ENCODE measurements at places on chromosomes 11 and 22.

- no peak for DNase-seq
Observed at GRCh38 chr11:118448294-118448693, 12.0 kb downstream of the KMT2A start.

DNA sequence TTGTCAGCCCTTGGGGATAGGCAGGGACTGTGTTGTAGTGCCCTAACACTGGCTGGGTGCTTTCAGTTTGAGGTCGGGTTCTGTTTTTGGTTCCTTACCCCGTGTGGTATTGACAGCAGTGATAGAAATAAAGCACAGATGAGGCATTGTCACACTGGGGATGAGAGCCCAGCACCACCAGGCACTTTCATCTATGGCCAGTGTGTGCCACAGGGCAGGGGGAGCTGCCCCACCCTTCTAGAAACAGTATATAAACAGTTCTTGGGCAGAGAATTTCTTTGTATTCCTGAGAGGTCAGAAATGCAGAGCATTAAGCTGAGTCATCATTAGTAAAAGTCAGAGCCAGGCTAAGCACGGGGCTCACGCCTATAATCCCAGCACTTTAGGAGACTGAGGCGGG is 23.1 kb upstream of the CDC42EP2 start:
- DNase-seq: no peak

GRCh38 chr11:86214710-86215109 is 29.8 kb upstream of the EED start:
- peak; percentile 22 for DNase-seq

GRCh38 chr22:30921108-30921507 is 47.5 kb downstream of the MORC2 start:
- no peak for DNase-seq

DNA sequence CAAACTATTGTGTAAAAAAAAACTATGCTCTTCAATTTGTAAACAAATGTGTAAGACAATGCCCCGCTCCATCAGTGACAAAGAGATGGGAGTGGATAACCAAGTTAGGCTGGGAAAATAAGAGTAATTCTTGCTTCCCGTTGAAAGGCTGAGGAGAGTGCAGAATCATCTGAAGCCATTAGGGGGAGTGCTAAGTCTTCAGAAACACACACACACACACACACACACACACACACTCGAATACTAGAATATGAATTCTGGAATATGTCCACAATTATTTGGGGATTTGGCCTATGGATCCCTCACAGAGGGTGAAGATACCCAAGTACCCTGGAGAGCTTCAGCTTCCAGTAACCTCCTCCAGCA is 27.8 kb upstream of the ROBO3 start:
- DNase-seq: no peak

DNA sequence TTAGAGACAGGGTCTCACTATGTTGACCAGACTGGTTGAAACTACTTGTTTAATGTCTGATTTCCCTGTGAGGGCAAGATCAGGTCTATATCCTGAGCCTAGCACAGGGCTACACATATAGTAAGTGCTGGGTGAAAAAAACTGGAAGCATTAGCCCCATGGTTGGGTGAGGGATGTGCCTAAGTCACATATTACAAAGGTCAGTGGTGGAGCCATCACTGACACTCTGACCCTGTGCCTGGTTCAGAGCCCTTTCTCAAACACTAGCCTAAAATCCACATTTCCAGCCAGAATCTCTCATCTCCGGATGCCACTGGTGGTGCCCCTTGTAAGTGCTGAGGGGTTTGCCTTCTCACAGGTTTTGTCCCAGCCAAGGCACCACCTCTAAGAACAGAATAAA is 9.0 kb downstream of the TBC1D10A start:
- no peak for DNase-seq

DNA sequence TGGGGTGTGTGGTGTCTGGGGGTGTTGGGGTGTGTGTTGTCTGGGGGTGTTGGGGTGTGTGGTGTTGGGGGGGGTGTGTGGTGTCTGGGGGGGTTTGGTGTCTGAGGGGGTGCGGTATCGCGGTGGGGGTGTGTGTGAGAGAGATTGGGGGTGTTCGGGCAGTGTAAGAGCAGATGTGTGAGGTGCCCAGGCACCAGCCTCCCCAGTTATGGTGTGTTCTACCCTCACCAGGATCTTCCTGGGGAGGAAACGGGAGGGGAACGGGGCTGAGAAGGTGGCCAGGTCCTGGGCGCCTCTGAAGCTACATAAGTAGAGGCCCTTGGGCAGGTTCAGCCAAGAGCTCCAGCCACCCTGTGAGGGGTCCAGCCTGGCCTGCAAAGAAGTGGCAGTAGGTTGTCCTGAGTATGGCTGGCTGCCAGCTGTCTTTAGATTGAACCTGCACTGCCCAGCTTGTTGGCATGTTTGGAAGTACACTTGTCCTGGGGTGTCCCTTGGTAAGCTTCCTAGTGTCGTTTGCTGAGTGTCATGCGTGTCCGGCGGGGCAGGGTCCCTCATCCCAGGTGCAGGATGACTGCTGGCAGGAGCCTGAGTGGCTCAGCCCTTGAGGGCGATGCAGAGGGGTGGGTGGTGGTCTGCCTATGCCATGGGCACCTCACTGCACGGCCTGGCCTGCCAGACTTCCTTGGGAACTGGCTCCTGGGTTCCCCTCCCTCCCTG is 6.5 kb upstream of the TRMT2A start:
- no peak for DNase-seq

- no peak for DNase-seq
Observed at GRCh38 chr11:116170526-116171120, 602.2 kb downstream of the BUD13 start.

GRCh38 chr11:69049490-69049867 is 747 bp downstream of the TPCN2 start:
- no peak for DNase-seq

GRCh38 chr11:78359921-78360320 is 57.7 kb downstream of the GAB2 start:
- no peak for DNase-seq

GRCh38 chr11:95262994-95263765 is 32.2 kb upstream of the SESN3 start:
- DNase-seq: no peak

DNA sequence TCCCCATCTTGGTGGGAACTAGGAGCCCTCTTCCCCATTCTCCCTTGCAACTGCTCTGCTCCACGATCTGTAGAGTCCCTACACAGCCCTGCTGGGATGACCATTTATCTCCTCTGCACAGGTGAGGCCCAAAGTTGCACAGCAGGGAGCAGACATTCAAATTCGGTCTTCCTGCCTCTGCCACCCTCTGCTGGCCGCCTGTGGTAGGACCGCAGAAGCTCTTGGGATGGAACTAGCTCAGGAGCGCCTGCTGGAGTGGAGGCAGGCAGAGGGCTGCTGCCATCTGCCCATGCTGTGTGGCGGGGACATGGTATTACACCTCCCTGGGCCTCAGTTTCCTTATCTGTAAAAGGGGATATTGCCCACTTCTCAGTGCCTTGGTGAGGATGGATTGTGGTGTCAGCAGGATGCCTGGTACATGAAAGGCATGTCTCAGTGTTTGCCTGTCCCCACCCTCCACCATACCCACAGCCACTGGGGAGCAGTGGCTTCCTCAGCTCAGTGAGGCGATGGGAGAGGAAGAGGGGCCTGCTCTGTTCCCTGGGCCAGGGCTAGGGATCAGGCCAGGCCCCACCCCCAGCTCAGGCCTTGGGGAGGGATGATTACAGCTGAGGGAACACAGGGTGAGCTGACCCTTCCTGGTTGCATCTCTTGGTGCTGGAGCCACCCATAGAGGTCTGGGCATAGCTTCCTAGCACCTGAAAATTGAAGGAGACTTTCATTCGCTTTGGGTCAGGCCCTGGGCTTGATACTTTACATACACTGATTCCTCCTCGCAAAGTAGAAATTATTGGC is 11.3 kb upstream of the OMP start:
- peak; percentile 28 for DNase-seq

GRCh38 chr11:118913411-118914125 is 12.2 kb downstream of the BCL9L start:
- DNase-seq: no peak

DNA sequence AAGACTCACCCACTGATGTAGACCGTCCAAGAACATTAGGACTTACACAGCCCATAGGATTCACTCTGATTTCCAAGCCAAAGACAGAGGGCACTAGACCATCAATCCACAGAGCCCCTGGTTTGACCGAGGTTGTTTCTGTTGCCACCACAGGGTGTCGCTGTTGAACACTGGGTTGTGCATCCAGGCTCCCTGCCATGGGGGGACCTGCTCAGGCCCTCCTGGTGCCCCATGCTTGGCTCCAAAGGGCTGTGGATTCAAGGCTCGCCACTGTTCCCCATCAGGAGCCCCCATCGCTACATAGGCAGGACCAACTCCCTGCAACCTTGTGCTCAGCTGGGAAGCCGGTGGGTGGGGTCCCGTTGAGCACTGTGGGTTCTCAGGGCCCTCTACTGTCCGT is 128.0 kb upstream of the ANO1 start:
- DNase-seq: no peak

GRCh38 chr11:76056876-76057275 is 149.4 kb downstream of the WNT11 start:
- no peak for DNase-seq

- DNase-seq: no peak
Observed at GRCh38 chr22:20427945-20428417, 9.6 kb downstream of the SCARF2 start.

- DNase-seq: no peak
Observed at GRCh38 chr11:1295591-1295990, 13.8 kb downstream of the TOLLIP start.

GRCh38 chr11:130732476-130732875 is 183.8 kb downstream of the SNX19 start:
- DNase-seq: no peak

- DNase-seq: no peak
Observed at GRCh38 chr11:110935018-110935640, 222.9 kb upstream of the ARHGAP20 start.

GRCh38 chr11:114074546-114075343 is 15.2 kb downstream of the ZBTB16 start:
- DNase-seq: no peak

DNA sequence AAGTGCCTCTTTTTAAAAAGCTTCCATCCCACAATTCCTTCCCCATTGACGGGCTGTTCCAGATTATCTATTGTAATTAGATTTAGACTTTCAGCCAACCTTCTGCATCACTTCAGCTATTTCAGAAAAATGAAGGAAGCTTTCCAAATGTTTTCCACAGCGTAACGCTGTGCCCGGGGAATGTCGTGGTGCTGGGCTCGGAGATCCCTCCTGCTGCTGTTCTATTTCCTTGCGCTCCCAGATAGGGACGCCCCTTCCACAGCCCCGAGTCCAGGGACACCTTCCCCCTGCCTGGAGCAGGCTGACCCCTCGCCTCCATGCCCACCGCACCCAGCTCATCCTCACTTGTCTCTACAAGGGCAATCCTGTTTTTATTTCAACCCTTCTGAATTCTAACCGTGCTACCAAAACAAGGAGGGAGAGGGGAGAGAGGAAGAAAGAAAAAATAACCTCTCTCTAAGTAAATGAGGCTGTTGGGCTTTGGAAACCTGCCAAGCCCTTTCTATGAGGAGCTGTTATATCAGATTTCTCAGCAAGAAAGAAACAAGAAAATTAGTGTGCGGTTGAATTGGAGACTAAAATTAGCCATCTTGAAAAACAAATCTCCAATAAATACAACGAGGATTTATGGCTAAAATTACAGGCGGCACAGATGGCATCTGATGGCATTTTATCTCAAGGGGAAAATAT is 366.9 kb downstream of the BRD1 start:
- no peak for DNase-seq

- DNase-seq: no peak
Observed at GRCh38 chr11:32430568-32431381, 4.6 kb downstream of the WT1 start.

DNA sequence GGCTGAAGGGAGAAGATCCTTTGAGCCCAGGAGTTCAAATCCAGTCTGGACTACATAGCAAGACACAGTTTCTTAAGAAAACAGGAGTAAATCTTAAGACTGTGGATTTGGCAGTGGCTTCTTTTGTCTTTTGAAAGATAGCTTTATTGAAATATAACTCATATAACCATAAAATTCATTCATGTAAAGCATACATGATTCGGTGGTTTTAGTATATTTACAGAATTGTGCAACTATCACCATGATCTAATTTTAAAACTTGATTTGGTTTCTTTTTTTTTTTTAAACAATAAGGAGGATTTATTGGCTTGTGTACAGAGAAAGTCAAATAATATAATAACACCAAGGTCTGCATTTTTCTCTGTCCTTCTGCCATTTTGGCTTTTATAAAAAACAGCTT is 23.1 kb upstream of the PSMA1 start:
- no peak for DNase-seq

- no peak for DNase-seq
Observed at GRCh38 chr11:58707767-58708166, 24.0 kb downstream of the GLYAT start.

- no peak for DNase-seq
Observed at GRCh38 chr11:34492806-34493414, 20.7 kb downstream of the ELF5 start.

DNA sequence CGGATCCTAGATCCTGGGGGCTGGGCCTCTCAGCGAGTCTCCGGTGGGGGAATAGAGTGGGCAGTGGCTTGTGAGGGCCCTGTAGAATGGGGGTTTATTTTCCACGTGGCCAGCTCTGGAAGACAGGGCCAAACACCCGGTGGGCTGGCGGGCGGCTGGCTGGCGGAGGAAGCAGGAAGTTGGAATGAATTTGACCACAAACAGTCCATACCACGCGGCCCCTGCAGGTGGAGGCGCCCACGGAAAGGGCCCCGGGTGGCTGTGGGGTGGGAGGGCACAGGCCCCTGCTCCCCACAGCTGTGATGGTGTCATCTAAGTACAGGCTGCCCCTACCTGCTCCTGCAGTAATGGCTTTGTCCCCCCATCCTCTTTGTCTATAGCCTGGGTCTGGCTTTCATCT is 15.1 kb downstream of the MCAT start:
- no peak for DNase-seq

DNA sequence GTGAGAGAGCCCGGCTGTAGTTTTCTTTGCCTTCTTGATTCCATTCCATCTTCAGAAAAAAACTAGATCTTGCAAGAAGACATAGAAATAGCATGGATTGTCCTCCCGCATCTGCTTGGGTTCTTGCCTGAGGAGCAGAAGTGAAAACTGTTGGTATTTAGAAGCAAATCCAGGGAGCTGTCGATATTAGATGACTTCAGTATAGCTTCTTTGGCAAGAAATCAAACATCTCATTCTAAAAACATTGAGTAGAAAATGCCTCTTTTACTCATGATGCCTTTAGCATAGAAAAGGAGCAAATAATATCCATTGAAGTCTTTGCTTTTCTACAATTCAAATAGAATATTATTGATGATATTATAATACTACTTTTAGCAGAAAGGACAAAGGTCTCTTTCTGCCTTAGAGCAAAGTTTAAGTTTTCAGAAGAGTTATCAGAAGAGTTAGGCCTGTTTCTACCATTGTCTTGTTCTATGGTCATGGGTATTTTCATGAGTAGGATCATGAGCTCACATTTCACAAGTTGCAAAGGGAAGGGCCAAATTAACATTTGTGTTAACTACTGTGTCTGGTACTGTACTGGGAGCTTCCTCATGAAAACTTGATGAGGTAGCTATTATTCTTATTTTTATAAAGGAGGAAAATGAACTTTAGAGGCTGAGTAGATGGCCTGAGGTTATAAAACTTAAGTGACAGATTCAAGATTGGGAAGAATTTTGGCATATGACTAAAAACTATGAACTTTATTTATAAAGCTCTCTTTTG is 49.7 kb downstream of the EXT2 start:
- DNase-seq: no peak

- no peak for DNase-seq
Observed at GRCh38 chr11:69170704-69171103, 15.0 kb downstream of the SMIM38 start.
